Stimulated activated CD4-positive, alpha-beta T cell treated with anti-CD3 and anti-CD28 coated beads, Interleukin-1b, Interleukin-23, amount 100 ng/mL, for 4 hours (primary cell): ENCODE measurements at places on chromosomes 12 and 14.

GRCh38 chr14:77458249-77458950 lies 507 bp downstream of the AHSA1 start:
- peak; percentile 22 for DNase-seq

DNA sequence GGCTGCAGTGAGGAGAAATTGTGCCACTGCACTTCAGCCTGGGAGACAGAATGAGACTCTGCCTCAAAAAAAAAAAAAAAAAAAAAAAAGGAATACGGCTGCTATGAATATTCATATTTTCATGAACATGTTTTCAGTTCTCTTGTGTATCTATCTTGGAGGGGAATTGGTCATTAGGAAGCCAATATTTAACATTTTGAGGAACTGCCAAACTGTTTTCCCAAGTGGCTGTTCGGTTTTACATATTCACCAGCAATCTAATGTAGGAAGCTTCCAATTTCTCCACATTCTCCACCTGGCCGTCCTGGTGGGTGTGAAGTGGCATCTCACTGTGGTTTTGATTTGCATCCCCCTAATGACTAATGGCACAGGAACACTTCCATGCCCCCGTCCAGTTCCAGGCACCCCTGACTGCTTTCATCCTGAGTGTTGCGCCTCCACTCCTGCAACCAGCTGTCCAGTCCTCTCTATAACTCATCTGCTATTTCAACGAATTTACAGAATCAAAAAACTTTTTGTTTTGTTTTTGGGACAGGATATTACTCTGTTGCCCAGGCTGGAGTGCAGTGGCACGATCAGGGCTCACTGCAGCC lies 5.7 kb downstream of the STXBP6 start:
- DNase-seq: no peak

DNA sequence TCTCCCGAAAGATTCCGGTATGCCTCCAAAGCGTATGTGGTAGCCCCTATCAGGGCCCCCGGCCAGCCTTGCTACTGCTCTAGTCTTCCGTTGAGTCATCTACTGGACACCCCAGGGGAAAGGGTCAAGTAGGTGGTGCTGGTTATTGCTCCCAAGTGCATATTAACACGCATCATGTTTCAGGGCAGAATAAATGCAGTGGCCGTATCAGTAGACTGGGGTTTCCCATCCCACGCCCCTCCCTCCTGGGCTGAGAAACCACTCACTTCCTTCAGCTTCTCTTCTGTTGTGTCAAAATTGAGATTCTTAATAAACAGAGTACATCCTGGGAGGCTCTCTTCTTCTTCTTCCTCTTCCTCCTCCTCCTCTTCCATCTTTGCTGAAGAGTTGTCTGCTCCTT lies 39.3 kb downstream of the RBM19 start:
- no peak for DNase-seq

GRCh38 chr12:102197789-102198188 lies at the start of gene PMCH:
Gene PMCH (minus strand): TSS chr12:102197833. CDS start chr12:102197770, 63 bp downstream.
- DNase-seq: no peak

DNA sequence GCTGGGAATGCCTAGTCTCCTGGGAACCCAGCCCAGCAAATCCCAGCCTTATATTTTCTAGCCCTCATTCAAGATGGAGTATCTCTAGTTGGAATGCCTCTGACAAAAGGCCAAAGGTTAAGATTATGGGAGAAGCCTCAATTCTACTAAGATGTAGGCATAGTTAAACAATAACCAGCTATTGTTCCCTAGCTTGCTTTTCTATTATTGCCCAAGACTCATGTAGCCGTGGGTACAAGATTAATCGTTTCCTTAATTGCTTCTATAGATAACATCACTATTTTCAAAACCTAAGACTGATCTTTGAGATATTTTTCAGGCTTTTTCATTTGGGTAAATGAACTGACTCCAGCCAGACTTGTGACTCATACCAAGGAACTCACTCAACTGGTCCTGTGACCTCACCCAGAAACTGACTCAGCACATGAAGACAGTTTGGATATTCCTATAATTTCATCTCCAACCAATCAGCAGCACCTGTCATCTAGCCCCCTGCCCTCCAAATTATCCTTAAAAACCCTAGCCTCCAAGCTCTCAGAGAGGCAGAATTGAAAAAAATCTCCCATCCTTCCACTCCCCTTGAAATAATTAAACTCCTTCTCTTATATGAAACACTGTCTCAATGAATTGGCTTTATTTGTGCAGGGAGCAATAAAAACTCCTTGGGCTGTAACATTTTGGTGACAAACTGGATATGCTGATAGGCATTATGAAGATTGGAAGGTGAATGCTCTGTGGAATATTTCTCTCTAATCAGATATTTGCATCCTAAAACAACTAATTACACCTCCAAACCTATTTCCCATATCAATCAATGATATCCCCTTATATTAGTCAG lies 589.0 kb downstream of the C12orf50 start:
- no peak for DNase-seq

DNA sequence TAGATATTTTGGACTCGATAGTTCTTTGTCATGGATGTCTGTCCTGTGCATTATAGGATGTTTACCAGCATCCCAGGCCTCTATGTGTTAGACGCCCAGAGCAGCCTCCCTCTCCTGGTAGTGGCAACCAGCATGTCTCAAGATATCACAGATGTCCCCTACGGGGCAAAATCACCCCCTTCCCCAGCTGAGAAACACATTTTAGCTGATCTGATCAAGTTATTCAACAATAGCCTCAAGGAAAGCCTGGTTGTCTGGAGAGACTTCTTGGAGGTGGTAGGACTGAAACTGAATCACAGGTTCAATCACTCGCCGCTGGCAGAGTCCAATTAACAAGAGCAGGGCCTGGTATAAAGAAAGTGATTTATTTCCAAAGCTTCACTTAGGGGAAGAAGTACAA lies 17.6 kb downstream of the BDKRB1 start:
- no peak for DNase-seq

DNA sequence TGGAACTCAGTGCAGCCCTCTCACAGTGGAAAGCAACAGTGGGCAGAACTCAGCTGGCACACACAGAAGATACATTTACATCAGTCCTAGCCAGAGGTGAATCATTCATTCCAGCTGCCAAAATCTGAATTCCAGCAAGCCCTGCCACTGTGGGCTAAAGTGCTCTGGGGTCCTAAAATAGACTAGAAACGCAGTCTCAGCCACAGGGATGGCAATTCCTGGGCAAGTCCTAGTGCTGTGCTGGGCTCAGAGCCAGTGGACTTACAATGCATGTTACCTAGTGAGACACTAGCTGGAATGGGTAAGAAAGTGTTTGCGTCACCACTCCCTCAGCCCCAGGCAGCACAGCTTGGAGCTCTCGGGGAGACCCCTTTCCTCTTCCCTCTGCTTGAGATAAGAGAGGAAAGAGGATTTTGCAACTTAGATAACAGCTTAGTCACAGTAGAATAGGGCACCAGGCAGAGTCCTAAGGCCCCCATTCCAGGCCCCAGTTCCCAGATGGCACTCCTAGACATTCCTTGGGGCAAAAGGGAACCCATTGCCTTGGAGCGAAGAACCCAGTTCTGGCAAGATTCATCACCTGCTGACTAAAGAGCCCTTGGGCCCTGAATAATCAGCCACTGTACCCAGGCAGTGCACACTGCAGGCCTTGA lies 592.9 kb downstream of the FSCB start:
- no peak for DNase-seq

- DNase-seq: no peak
Measured at GRCh38 chr14:64580467-64580866, 30.7 kb downstream of the PPP1R36 start.

- no peak for DNase-seq
Measured at GRCh38 chr12:11793921-11794710, 144.6 kb downstream of the ETV6 start.

DNA sequence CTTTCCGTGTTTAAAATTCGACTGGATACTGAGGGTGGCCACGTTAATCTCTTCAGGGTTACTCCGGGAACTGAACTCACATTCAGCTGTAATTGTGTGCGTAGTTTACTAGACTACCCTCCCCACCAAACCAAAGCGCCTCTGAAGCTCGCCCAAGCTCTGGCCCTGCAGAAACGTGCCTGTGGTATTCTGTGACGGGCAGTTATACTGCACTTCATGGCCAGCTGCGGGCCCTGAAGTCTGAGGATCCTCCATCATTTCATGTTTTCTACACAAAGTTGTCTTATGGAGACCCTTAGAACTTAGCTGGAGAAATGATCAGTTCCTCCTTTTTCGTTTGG lies 688 bp downstream of the ZNF26 start:
- no peak for DNase-seq

DNA sequence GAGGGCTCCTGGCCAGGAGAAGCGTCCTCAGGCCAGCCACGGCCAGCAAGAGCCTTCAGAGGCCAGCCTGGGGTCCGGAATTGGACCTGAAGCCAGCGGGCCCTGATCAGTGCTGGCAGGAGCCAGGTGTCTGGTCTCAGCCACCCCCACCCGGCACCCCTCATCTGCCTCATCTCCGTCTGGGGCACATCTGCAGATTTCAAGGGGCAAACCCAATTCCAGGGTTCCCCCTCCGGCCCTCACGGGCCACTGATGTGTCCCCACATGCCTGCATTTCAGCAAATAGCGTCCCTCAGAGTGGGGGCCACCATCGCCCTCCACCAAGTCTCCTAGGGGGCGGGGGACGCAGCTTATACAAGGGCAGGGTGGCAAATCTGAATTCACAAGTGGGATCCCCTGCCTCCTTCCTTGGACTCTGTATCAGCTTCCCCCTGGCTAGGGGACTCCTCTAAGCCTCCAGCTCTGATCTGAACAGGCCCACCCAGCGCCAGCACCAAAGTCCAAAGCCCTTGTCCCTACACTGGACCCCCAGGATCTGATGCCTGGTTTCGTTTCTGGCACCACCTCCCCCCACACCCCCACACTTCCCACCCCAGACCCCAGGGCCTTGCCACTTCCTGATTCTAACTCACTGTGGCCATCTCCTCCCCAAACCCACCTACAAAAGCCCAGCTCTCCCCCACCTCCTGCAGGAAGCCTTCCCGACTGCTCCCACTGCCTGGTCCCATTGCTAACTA lies 10.1 kb downstream of the TMEM179 start:
- DNase-seq: no peak

DNA sequence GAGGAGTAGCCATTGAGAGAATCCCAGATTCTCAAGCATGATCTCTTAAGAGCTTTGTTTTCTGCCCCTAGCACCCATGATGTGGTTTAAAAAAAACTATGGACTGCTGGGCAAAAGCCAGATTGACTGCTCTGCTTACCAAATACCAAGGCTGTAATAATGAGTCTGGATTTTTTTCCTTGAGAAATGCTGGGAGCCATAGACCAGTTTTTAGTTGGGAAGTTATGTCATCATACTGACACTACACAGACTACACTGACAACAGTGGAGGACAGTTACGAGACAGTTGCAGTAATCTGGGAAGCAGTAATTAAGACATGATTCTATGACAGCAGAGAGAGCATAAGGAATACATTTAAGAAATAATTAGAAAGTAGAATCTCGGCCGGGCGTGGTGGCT lies 35.8 kb downstream of the SPATA7 start:
- DNase-seq: no peak

DNA sequence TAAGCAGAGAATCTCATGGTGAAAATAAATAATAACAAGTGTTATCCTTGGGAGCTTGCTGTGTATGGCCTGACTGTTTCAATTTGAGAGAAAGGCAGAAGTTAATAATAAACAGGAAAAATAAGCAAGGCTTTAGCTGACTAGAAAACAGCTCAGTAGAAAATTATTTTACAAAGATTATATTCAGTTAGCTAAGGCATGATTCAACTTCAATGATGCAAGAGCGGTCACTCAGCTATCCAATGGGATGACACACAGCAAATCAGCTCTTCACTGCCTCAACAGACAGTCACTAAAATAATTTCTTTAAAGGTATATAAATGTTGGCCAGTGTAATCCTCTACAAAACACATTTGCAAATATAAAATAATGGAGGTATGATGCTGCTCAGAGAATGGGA lies 18.6 kb downstream of the GSTZ1 start:
- DNase-seq: no peak

DNA sequence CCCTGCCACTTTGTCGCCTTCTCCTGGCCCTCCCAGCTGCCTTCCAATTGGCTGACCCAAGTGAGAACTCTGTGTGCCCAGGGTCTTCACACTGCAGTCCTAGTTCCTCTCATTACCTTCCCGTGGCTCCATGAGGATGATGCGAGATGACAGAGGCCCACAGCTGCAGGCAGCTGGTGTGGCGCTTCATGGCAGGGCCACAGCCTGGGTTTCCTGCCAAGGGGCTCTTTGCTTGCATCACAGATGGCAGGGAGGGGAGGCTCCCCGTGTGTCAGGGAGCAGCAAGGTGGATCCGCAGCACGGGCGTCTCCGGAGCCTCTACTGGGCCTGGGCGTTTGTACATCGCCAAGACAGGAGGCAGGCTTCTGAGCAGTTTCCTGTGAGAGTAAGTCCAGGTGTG lies 28.9 kb downstream of the DEGS2 start:
- no peak for DNase-seq

GRCh38 chr12:2338991-2339431 lies 286.2 kb downstream of the CACNA1C start:
- no peak for DNase-seq

GRCh38 chr12:65016881-65017650 lies 104.0 kb downstream of the WIF1 start:
- DNase-seq: no peak

GRCh38 chr12:57027011-57027804 lies 10.9 kb upstream of the TAC3 start:
- no peak for DNase-seq

DNA sequence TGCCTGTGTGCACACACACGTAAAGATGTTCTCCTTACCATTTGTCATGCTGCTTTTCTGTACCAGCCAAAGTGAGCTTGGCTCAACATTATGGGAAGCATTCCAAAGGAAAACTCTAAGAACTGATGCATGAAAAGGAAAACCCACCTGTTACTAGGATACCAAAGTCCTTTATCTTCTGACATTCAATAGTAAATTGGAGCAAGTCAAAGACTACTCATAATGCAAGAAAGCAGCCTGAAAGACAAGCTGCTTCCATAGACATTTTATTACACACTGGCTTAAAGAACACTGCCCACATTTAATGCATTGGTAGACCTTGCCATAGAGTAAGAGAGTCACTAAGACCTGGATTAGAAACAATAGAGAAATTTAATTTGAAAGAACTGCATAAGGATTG lies 159.0 kb downstream of the LRIG3 start:
- DNase-seq: no peak

DNA sequence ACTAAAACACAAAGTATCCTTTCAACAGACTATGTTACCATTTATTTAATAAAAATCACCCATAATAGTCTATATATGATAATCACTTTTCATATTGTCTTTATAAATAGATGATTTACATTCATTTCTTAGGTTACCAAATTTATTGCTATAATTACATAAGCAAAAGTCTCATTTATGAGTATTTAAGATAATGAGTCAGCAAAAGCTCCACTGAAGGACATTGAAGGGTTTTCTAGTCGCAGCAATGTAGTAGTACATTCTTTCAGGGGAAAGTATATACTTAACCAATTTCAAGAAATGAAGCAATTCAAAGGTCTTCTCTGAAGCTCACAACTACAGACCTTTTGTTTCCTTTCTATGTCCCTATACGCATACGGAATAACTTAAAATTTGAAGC lies 110.9 kb downstream of the NOVA1 start:
- no peak for DNase-seq

GRCh38 chr12:122086641-122087285 lies 8.2 kb downstream of the MLXIP start:
- no peak for DNase-seq
